Stimulated activated CD4-positive, alpha-beta T cell treated with anti-CD3 and anti-CD28 coated beads, TNF-alpha, amount 100 ng/mL, for 1 hour (primary cell): ENCODE measurements at places on chromosomes 2 and 18.

GRCh38 chr2:109419171-109419756 lies 194.5 kb downstream of the SEPTIN10 start:
- DNase-seq, result no peak

GRCh38 chr18:44798433-44799048 lies 117.9 kb downstream of the SETBP1 start:
- DNase-seq, result no peak

- no peak for DNase-seq
Observed at GRCh38 chr2:210626849-210627248, 70.5 kb downstream of the CPS1 start.

- DNase-seq, result no peak
Observed at GRCh38 chr2:203225423-203226039, 13.3 kb upstream of the CYP20A1 start.

GRCh38 chr2:60884800-60885199 lies 3.4 kb downstream of the REL start:
- DNase-seq, result no peak

- DNase-seq, result no peak
Observed at GRCh38 chr2:70081221-70081620, 6.1 kb upstream of the PCBP1 start.

DNA sequence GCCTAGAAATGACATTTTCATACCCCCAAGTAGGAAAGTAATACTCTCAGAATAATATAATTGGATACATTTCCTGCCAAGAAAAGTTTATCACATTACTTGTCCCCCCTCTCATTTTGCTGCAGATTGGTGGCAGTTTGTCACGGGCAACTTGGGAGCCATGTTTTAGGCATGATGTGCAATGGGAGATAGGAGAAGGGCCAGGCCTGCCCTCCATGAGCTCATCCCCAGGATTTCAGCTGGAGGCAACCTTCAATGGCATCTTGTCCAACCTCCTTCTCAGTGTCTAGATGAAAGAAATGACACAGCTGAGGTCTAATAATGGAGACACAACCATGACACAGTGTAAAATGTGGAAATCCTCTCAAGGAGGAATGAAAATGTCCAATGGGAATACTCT lies 11.4 kb upstream of the RAB31 start:
- DNase-seq, result no peak

DNA sequence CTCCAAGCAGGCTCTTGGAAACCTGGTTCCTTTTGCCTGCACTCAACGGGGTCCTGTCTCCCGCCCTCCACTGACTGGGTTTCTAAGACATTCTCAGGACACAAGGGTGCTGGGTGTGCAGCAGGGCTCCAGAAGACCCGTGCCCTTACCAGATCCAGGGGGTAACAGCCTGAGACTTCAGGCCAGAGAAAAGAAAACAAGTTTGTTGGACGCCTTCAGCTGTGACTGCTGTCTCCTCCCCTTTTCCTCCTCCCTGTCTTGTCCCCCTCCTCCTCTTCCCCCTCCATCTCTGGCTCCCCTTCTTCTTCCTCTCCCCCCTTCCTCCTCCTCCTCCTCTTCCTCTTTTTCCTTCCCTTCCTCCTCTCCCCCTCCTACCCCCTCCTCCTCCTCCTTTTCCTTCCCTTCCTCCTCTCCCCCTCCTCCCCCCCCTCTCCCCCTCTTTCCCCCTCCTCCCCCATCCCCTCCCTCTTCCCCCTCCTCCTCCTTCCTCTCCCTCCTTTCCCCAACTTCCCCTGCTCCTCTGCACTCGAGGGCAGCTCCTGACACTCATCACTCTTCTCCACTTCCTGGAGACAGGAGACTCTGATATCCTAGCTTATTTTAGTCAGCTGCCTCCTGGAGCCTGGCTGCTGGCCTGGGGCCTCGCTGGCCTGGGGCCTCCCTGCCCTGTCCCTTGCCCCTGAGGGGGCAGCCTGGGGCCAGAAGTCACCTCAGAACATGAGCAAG lies 12.4 kb downstream of the ADRA2B start:
- DNase-seq, result no peak

GRCh38 chr2:149188291-149188690 lies 142.1 kb upstream of the LYPD6 start:
- DNase-seq, result no peak

GRCh38 chr2:32358111-32358482 lies 1.3 kb downstream of the BIRC6 start:
- DNase-seq, result no peak

DNA sequence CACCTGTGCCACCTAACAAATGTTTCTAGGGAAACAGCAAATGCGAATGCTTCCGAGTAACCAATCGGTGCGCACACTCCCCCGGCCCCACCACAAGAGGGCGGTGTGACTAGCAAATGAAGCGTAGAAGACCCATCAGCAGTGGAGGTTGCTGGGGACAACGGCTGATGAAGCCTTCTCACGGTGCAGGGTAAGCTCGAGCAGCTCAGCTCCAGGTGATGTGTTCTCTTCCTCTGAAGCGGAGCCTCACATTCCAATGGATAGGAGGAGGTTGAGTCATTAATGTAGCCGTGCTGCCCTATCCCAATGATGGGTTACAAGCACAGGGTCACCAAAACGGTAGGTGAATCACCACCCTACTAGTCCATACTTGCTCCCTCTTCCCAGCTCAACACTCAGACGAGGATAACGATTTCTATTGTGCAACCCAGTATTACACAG lies 127.6 kb upstream of the TWIST2 start:
- peak; percentile 23 for DNase-seq

DNA sequence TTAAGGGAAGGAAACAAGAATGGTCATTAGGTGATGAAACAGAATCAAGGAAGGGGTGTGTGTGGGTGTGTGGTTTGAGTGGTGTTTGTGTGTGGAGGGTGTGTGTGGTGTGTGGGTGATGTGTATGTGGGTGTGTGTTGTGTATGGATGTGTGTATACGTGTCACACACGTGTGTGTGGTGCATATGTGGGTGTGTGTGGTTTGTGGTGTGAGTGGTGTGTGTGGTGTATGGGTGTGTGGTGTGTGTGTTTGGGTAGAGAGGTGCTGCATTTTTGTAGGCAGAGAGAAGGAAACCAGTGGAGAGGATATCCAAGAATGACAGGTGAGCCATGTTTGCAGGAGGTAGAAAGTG lies 1.1 kb upstream of the CEP192 start:
- DNase-seq, result no peak

DNA sequence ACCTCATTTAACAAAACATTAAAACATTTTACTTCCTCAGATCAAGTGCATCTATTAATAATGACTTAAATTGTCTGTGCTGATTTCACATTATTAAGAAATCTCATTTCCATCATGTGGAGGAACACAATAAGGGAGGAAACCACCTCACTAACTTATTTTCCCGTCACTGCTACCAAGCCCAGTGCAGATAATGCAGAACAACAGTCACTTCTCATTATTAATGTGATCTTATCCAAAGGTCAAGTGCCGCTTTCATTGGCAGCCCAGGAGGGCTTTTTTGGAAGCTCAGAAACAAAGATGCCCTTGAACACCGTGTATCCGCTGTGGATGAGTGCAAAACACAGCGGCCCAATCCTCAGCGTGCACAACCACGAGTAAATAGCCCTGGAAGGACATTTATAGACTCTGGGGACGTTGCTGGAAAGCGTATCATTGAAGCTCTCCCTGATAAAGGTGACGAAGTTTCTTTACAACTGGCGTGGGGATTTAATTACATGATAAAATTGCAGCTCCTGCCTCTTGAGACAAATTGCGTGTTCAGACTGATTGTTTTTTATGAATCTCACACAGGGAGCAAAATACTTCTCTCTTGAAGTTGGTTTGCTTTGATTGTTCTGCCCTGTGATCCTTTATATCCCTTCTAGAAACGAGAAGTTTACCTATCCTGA lies 13.2 kb downstream of the ASB18 start:
- no peak for DNase-seq

- DNase-seq, result no peak
Observed at GRCh38 chr2:201401815-201402214, 44.7 kb upstream of the FLACC1 start.

DNA sequence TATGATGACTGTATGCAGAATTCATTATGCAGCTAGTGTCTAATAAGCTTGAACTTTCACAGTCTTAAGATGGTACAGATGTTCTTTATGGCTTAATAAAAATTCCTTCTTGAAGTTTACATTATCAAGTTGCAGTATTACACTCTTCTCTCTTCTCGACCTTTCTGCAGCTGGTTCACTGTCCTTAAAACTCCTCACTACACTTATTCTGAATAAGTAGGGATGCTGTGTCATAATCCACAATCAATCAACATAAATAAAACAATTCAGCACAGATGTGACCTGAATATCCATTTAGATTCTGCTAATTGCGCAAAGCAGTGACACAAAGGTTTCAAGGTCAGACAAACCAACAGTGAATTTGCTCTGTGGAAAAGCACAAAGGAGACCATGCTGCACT lies 356.8 kb downstream of the SUCLG1 start:
- no peak for DNase-seq

DNA sequence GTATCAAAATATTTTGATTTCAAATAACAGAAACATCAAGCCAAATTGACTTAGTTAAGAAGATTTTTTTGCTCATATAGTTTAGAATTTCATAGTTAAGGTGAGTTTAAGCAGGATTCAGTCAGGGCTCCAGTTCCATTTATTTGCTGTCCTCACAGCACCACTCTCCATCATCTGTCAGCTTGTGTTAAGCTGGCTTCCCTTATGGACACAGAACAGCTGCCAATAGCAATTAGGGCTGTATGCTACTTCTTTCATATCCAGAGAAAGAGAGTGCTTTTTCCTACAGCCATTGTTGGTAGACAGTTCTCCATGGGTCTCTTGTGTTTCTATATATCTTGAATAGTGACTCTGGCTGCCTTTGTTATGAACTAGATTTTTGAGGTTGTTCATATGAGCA lies 95.4 kb upstream of the CYP20A1 start:
- no peak for DNase-seq

DNA sequence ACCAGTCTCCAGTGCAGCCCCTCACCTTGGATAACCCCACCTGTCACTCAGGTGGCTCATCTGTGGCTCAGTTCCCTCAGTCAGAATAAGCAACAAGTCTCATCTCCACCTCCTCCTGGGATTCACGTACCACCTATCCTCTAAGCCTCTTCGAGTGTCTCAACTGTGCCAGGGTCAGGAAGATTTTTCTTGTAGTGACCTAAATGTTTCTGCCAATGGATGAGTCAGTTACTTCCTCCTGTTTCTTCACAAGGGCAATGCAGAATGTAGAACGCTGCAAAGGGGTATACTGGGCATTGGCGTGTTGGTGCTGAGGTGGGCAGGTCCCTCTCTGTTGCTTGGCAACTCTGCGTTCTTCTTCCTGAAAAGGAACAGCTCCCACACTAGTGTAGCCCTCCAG lies 213.3 kb upstream of the CXCR4 start:
- DNase-seq, result no peak
